ENCODE measurements at places on chromosomes 2 and 18.
A peak's percentile ranks its signal among the peaks of the same experiment; 100 is the strongest.

DNA sequence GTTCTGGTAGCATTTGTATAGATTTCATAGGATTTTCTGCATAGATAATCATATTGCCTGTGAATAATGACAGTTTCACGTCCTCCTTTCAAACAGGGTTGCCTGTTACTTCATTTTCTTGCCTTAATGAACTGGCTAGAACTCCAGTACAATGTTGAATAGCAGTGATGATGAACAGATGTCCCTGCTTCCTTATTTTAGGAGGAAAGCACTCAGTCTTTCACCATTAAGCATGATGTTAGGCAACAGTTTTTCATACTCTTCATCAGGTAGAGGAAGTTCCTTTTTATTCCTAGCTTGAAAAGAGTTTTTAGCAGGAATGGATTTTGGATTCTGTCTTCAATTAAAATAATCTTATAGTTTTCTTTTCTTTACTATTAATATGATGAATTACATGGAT lies 39.7 kb downstream of the C2orf76 start:
- DNase-seq = no peak

- DNase-seq = no peak
These were observed 230.9 kb downstream of the LOXHD1 start for GRCh38 chr18:46426021-46426678.

- no peak for DNase-seq
These were observed 24.1 kb downstream of the IGFBP2 start for GRCh38 chr2:216657086-216657855.

GRCh38 chr2:101831351-101831865 lies 133.9 kb downstream of the MAP4K4 start:
- peak; percentile 81 for DNase-seq

GRCh38 chr18:78145096-78145495 lies 834.5 kb upstream of the SALL3 start:
- no peak for DNase-seq

DNA sequence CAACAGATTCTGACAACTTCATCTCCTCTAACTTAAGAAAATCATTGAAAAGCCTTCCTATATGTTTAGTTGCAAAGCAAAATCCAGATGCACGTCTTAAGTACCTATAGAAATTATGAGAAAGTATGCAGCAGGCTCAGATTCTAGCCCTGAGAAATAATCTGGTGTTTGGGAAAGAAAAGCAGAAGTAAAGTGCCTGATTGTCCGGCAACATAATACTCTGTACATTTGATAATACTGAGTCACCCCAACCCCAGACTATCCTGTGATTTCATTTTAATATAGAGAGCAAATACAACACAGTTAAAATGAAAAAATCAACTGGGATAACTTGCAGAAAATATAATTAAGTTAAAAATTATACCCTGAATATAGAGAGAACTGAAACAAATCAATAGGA lies 13.5 kb downstream of the RFX8 start:
- DNase-seq = no peak

DNA sequence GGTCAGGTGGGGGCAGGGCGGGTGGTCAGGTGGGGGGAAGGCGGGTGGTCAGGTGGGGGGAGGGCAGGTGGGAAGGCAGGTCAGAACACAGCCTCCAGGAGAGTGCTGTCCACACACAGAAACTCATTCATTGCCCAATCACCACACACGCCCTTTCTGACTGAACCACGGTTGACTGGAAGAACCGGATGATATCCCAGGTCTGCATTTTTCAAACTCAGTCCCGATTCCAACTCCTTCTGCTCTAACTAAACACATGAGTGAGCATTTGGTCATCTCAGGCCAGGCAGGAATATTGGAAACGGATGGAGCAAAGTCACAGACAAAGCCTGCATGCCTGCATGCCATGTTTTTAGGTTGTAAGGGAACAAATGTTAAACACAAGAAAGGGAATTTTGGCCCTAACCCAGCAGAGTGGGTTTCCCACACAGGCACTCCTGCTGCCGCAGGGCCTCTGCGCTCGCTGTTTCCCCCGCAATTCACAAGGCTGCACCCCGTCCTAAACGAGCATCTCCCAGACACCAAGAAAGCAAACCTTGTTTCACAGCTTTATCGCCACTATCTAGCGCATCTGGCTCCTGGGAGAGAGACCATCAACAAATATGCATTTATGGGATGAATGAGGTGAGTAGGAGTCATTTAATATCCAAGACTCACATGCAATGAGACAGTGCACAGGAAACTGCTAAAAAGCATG lies 100.1 kb downstream of the ZNF516 start:
- peak; percentile 39 for DNase-seq

DNA sequence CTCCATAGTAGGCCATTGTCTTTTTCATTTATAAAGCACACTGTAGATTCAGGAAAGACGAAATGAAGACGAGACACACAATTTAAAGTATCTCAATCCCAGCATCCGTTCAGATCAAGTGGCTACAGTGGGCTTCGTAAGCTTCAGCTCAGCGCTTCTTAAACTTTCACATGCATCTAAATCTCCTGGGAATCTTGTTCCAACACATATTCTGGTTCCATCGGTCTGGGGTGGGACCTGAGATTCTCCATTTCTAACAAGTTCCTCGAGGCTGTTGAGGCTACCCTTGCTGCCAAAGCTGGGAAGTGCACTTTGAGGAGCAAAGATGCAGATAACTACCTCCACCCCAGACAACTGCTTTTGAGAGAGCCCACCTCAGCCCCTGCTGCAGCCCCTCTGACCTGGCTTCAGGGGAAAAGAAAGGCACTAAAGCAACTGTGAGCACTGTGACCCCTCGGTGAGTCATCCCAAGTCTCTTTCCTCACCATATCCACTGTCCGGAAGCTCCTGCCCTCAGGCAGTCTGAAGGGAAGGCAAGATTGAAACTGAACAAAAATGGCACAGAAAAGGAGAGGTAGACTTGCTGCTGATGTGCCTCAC lies 201.1 kb upstream of the FBXO11 start:
- no peak for DNase-seq

- DNase-seq = no peak
These were observed 1910.7 kb upstream of the LRRTM1 start for GRCh38 chr2:82215212-82215611.

GRCh38 chr2:9637330-9637729 lies 6.5 kb upstream of the YWHAQ start:
- no peak for DNase-seq

DNA sequence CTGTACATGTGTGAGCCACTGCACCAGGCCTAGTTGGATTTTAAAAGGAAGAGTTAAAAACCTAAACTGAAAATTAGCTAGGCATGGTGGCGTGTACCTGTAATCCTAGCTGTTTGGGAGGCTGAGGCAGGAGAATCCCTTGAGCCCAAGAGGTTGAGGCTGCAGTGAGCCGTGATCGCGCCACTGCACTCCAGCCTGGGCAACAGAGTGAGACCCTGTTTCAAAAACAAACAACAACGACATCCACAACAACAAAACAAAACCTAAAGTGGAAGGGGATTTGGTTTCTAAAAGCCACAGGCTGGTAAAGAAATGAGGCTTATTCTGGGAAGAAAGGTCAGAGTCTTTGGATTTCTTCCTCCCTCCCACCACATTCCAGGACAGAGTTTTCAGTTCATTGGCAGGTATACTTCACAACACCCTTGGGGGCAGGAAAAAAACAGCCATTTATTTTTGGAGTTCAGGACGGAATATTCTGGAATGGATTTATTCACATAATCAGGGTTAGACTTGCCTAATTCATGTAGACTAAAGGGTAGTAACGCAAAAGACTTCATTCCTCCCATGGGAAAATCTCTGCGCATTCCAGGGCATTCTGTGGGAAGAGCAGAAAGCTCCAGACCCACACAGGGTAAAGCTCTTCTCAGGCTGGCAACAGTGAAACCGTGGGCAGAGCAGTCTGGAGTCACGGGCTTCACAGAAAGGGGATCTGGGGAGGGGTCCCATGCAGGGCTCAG lies 34.9 kb downstream of the TEX44 start:
- DNase-seq = no peak

- no peak for DNase-seq
These were observed 135.4 kb downstream of the L3MBTL4 start for GRCh38 chr18:6279308-6279707.

DNA sequence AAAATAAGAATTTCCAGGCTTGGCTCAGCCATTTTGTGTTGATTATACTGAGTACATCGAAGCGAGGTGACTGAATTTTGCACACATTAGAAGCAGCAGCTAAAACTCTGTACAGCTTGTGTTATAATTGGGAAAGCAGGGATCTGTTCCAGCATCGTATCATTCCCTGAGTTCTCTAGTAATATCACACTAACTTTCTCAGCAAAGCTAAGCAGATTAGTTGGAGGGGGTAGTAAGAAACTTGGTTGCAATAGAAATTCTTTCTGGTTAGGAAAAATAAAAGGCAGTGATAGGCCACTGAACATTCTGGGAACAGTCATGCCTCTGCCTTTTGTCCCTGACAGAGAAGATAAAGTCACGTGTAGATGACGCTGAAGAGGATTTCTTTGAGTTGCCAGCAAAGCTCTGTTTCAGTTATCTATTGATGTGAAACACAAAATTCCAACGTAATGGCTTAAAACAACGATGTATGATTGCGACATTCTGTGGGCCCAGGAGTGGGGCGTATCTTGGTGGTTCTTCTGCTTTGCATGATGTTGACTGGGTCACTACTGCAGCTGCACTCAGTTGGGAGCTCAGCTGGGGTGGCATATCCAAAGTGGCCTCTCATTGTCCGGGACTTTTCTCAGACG lies 202.1 kb upstream of the MEX3C start:
- no peak for DNase-seq
